A549 treated with Mapracorat at 1 μM for 4 hours (cell line): ENCODE measurements at places on chromosomes 11 and 22. TPM values are rescaled to one million over a fixed set of nuclear protein-coding genes. Genes with fewer than 3 reads are reported as not detected.

The PGR gene
- total RNA-seq = not detected in 5 replicates

The LMO2 gene
- 0.36 to 1.1 TPM (median 0.72 TPM) in 5 replicates for total RNA-seq

The KRTAP5-10 gene
- not detected in 5 replicates for total RNA-seq

The RBM7 gene
- total RNA-seq = 20.9 to 33.6 TPM (median 28.4 TPM) in 5 replicates

The NCR3LG1 gene
- 1.8 to 3.0 TPM (median 2.3 TPM) in 5 replicates for total RNA-seq

The MS4A8 gene
- total RNA-seq = not detected in 5 replicates
